ENCODE measurements at places on chromosomes 1 and 21.

GRCh38 chr1:212819726-212820125, 27.7 kb downstream of the SPATA45 start:
- DNase-seq: no peak

GRCh38 chr1:93490357-93490756, 42.4 kb downstream of the FNBP1L start:
- no peak for DNase-seq

GRCh38 chr1:31592132-31592531, 15.8 kb downstream of the TINAGL1 start:
- DNase-seq: no peak

DNA sequence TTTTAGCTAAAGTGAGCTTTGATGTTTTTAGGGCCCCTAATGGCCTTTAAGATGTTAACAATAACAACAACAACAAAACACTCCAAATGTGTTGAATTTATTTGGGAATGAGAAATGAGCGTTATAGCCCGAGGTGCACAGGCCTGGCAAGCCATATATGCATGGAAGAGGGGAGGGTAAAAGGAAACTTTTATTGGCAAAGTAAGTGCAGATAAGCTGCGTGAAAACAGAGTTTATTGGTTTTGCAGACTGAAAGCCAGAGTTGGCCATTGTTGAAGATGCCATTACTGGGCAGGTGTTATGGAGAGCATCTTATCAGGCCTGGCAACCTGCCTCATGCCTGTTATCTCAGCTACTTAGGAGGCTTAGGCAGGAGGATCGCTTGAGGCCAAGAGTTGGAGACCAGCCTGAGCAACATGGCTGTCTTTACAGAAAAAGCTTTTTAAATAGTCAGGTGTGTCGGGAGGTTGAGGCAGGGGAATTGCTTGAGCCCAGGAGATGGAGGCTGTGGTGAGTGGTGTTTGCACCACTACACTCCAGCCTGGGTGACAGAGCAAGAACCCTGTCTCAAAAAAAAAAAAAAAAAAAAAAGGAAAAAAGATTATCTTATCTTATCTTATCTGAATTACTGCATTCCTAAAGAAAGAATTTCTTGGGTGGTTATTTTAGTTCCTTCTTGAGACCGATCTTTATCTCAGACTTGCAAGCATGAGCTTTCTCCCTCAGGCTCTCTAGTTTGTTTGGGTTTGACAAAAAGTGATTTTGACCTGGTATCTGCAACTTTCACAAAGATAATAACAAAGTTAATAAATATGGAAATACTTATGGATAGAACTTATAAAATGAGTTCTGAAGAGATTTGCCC, 1.7 kb downstream of the PATJ start:
- no peak for DNase-seq

DNA sequence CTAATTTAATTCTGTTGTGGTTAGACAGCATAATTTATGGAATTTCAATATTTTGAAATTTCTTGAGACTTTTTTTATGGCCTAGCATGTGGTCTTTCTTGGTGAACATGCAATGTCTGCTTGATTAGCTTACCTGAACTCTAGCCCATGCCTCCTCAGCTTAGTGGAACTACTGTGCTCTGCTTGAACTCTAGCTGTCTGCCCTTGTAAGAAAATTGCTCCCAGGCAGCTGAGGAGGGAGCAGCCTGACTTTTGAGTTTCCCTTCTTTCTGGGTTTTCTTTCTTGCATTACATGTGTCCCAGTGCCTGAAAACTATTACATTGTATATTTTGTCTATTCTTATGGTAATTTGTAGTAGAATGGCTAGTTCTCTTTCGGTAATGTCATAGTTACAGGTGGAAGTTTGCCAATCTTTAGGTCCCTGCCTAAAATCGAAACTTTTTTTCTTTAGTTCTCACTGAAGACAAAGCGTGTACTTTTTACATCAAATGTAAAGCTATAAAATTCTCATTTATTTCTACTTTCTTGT, 105.3 kb downstream of the MAST2 start:
- DNase-seq: no peak

DNA sequence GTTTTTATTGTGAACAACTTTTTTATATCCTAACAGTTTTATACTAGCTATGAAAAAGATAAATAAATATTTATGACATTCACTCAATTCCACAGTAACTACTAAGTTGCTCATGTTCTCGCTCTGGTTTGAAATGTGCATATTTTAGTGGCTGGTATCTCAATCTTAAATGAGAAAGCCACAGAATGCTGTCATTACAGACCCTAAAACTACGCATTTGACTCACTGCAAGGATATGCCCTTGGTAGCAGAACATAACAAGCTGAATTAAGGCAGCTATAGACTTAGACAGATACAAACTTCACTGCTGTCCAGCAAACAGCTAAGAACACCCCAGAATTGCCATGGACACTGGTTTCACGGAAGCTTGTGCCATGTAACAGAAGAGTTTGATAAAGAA, 19.0 kb downstream of the DAB1 start:
- peak; percentile 44 for DNase-seq

GRCh38 chr1:53579221-53580008, 120.2 kb downstream of the DMRTB1 start:
- DNase-seq: no peak

GRCh38 chr1:217875229-217875628, 244.1 kb downstream of the SPATA17 start:
- no peak for DNase-seq

- DNase-seq: peak; percentile 87
These were observed 143.2 kb upstream of the C1orf105 start for GRCh38 chr1:172277275-172277674.

- peak; percentile 22 for DNase-seq
These were observed 22.0 kb downstream of the RLF start for GRCh38 chr1:40183055-40183710.

- no peak for DNase-seq
These were observed 7.3 kb downstream of the HHIPL2 start for GRCh38 chr1:222540598-222540995.

DNA sequence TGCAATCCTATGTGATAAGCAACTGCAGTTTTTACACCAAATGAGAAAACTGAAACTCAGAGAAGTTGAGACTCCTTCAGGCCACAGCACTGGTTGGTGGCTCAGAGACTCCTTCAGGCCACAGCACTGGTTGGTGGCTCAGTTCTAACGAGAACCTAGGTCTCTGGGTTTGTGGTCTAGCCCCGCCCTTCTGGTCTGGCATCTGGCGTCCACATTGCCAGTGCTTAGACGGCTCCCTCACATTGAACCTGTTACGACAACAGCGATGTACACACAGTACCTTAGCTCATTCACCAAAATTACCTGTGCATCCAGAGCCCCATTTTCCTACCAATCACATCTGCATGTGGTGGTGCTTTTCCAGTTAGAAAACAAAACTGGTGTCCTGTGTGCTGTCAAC, 66.1 kb downstream of the NID1 start:
- DNase-seq: peak; percentile 54

GRCh38 chr1:159055181-159055641, 21.4 kb downstream of the AIM2 start:
- no peak for DNase-seq

Measured in fibroblast of skin of right biceps (primary cell).